Mesenchymal stem cell (in vitro differentiated cells and primary cell): ENCODE measurements at places on chromosomes 12 and 14.

DNA sequence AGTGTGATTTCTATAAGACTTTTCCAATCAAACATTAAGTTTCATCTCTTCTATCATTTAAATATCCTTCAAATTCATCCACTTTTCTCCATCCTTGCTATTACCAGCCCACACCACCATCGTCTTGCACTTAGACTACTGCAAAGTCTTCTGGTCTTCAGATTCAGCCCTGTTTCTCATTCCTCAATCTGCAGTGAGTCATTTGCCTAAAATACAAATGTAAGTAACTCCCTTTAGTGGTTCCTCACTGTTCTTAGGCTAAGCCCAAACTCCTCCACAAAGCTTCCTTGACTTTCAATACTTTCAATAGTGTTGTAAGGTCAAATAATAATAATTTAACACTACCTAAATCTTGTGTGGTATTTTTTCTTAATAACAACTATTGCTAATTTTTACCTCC is 83.3 kb downstream of the PLEKHG7 start:
- peak; percentile 37 for DNase-seq

GRCh38 chr14:47276931-47277330 is 398.5 kb downstream of the MDGA2 start:
- peak; percentile 1 for DNase-seq

DNA sequence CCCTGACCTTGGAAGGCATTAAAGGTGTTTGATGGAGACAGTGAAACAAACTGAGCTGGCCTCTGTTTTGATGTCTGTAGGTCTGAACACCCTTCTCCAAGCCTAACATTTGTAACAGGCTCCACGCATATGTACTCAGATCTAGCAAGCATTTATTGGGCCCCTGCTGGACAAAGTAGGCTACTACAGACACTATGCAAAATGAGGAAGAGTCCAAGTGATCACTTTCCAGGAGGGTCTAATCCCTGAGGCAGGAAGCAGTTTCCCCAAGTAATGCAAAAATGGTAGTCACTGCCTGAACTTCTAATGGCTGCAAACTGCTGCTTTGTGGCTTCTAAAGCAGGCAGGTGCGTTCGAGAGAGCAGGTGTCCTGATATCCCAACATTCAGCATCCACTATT is 405.8 kb downstream of the MED13L start:
- DNase-seq: peak; percentile 35

- peak; percentile 47 for DNase-seq
Observed at GRCh38 chr14:72543341-72543740, 350.6 kb downstream of the DPF3 start.

GRCh38 chr14:36207500-36207899 is 31.0 kb upstream of the PTCSC3 start:
- DNase-seq: no peak

DNA sequence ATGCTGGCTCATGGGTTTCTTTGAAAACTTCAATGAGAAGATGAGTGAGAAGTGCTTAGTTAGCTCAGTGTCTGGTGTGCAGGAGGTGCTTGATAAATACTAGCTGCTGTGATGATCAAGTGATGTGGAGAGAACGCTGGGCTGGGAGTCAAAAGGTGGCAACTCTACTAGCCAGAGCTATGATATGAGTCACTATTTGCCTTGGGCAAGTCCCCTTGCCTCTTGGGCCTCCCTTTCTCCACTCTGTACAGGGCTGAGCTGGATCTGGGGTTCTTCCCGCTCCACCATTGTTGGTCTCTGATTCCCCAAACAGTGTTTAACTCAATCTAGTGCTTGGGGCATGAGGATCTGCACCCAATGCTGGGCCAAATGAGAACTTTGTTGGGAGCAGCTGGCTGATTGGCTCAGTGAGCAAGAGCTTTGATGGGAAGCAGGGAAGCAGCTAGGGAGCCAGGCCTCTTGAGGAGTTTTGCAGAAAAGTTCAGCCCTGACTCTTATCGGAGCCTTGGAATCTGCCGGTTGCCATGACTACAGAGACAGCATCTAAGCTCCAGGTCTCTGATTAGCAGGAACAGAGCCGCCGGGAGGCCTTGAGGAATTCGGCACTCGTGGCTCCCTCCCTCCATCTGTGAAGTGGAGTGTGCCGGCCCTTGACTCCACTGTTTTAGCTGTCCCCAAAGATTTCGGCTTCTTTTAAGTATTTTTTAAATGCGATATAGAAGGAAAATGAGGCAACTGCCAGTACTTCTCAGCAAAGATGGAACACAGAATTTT is 82.1 kb upstream of the HSPB8 start:
- no peak for DNase-seq

GRCh38 chr12:70719672-70720420 is 82.6 kb upstream of the PTPRB start:
- peak; percentile 30 for DNase-seq

DNA sequence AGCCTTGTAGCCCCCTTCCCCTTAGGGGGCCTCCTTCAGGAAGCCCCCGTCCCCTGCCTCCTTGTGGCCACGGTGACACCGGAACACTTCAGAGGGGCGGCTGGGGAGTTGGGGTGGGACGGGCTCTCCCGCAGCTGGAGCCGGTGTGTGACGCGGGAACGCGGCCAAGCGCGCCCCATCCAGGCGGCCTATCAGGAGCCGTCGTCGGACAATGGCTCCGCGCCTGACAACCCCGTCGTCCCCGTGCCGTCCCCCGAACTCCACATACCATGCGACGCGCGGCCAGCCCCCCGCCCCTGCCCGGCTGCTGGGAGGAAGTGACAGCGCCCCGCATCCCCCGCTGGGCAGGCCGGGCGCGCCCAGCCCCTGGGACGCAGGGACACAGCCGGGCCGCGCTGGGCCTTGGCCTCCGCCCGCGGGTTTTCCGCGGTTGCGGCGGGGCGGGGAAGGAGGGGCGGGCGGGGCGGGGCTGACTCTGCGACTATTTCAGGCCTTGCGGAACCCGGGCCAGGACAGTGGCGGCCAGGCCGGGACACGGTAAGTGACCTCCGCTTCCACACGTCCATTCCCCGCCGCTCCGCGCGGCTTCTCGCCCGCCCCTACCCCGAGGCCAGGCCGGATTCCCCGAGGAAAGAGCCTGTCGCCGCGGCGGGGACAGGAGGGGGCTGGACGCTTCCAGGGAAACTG is at the start of gene TNFAIP2:
Gene TNFAIP2 (plus strand): TSS at position 515 of the 687 bp plus-strand sequence. CDS start 2,997 bp downstream, outside the sequence.
- peak; percentile 63 for DNase-seq

DNA sequence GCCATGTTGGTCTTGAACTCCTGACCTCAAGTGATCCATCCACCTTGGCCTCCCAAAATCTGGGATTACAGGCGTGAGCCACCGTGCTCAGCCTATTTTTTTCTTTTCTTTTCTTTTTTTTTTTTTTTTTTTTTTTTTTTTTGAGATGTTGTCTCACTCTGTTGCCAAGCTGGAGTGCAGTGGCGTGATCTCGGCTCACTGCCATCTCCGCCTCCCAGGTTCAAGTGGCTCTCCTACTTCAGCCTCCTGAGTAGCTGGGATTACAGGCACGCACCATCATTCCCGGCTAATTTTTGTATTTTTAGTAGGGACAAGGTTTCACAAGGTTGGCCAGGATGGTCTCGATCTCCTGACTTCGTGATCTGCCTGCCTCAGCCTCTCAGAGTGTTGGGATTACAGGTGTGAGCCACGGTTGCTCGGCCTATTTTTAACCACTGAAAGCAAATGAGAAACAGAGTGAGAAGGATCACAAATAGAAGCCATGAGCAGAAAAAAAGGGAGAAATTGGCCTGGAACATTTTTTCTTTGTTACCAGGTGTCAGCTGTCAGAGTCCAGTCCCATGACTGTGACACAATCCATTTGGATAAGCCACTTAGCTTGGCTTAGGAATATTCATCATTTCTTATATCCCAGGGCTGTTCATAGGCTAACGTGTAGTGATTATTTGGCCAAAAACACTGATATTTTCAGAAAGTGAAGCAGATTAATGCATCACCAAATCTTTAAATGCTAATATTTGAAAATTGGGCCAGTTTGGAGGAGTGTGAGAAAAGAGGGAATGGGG is 7.9 kb upstream of the NFKBIA start:
- peak; percentile 44 for DNase-seq

DNA sequence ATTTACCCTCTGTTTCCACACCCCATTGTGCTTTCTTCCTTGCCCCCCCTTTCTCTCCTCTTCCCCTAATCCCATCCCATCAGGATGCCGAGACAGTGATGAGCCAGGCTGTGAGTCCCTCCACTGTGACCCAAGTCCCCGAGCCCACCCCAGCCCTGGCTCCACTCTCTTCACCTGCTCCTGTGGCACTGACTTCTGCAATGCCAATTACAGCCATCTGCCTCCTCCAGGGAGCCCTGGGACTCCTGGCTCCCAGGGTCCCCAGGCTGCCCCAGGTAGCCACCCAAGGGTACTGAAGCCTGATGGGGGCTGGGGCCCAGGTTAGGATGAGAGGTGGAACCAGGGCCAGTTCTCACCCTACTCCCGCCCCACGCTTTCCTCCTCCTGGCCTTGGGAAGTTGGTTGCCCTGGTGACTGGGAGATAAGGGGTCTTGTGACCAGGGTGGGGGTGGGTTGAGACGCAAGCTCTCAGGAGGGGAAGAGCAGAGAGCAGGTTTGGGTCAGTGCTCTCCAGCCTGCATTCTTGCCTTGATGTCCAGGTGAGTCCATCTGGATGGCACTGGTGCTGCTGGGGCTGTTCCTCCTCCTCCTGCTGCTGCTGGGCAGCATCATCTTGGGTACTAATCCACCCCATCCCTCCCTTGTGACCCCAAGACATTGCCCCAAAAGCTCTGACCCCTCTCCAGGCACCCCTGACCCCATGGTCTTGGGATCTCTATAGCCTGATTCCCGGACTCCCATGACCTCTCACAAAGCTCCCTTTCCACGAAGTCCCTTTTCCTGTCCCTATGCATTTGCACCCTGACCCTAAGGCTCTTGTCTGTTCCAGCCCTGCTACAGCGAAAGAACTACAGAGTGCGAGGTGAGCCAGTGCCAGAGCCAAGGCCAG is 1.2 kb downstream of the AMHR2 start:
- no peak for DNase-seq

GRCh38 chr14:38874721-38875120 is 228.3 kb downstream of the SEC23A start:
- DNase-seq: no peak

DNA sequence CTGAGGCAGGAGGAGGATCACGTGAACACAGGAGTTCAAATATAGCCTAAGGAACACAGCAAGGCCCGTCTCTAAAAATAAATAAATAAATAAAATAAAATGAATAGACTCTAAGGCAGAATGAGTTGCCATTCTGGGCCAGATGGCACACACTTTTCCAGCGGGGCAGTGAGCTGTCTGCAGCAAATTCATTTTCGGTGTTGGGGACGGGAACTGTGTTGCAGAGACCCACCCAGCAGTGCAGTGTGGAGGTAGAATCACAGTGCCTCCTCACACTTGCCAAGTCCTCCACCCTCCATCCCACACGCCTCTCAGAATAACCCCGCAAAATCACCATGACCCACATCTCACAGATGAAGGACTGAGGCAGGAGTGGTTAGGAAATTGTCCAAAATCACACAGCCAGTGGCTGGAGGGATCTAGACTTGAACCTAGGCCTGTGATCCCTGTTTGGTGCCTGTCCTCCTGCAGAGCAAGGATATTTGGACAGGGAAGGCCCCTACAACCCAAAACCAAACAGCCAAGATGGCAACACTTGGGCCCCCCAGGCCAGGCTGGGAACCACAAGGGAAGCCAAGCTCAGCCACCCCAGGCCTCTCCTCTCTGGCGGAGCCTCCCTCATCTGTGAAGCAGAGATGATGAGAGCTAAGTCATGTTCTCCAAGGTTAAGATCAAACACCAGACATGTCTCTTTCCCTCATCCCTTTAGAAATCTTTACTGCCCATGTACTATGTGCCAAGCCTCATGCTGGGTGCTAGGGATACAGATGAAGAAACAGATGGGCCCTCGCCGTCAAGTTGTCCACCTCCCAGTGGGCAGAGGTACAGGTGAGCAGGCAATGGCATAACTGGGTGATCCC is 152.7 kb downstream of the DPF3 start:
- DNase-seq: no peak

GRCh38 chr14:94593749-94594431 is 12.7 kb downstream of the SERPINA5 start:
- no peak for DNase-seq

DNA sequence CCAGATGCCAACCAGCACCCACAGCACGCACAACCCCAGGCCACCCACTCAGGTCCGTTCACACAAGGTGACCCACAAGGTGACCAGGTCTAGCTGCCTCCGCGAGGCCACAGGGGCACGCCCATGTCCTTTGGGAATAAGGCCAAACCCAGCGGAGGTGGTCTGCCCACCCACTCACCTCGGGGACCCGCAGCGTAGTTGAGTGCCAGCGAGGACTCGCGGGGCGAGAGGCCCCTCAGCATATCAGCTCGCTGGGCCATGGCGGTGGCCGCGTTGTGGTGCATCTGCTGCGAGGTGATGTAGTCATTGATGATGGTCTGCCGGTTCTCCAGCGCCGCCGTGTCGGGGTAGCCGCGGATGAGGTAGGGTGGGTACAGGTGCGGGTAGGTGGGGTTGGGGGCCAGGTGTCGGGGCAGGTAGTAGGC is 46.8 kb downstream of the RFLNA start:
- no peak for DNase-seq

DNA sequence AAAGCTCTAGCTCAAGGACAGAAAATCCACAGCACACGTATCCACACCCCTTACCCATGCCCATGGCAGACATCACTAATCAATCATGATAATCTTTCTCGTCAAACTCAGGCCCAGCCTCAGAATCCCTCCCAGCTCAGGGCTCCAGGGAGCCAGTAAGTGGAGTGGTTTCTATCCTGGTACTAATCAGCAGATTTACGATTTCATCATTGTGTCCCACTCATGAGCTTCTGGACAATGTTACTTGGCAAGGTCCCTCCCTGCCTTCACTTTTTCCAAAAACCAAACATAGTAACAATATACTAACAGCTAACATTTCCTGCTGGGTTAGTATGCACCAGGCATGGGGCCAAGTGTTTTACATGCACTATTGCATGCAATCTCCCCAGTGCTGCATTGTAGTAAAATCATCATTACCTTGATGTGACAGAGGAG is 45.8 kb upstream of the NCOR2 start:
- peak; percentile 92 for DNase-seq

DNA sequence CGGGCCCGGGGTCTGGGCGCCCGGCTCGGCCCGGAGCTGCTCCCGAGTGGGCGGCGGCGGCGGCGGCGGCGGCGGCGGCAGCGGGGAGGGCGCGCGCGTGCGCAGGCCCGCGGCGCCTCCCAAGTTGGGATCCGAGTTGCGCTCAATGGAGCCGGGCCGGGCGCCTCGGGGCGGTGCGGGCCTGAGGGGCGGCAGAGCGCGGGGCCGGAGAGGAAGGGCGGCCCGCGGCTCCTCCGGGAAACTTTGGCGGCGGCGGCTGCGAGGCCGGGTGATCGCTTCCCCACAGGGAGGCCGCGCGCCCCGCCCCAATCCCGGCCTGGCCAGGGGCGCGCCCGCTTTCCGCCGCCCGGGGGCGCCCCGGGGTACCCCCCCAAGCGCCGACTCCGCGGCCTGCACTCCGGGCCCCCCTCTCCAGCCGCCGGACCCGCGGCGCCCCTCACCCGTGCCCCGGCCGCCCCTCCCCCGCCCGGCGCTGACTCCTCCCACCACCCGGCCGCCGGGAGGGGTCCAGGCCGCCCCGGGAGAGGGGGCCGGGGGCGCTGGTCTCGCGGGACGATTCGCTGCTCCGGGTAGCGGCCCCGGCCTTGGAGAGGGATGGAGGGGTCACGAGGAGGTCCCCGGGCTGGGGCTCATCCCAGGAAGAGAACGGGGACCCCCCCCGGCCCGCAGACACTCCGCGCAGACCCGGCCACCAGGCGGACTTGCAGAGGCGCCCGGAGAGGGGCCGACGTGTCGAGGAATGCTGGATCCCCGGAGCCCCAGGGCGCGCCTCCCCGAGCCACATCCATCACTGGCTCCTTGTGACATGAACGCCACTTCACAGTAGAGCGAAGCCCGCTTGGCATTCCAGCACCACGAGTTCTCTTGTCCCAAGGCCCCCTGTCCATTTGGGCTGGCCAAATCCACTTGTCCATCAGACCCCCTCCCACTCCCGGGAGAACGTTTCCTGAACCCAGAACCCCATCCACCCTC is at the start of gene RILPL1:
Gene RILPL1 (minus strand): TSS at position 48 of the 972 bp plus-strand sequence. CDS start 237 bp downstream, outside the sequence.
- peak; percentile 70 for DNase-seq

GRCh38 chr14:58865514-58866281 is 227.9 kb downstream of the DACT1 start:
- DNase-seq: peak; percentile 9
